Heart right ventricle (tissue), 16 donors: ENCODE measurements at places on chromosomes 5 and 9. TPM values are rescaled to one million over a fixed set of nuclear protein-coding genes. Genes with fewer than 3 reads are reported as not detected.

Gene LRRC19
- total RNA-seq: not detected

Gene DRD1
- total RNA-seq: not detected

Gene PCDHA9
- 0.15 TPM for total RNA-seq

Gene SEMA6A
- total RNA-seq: 9.5 TPM

Gene RNF224
- total RNA-seq: not detected

Gene FNIP1
- 33.6 TPM for total RNA-seq

Gene ZNF618
- 2.5 TPM for total RNA-seq

Gene ABHD17B
- 9.6 TPM for total RNA-seq

Gene RANBP3L
- total RNA-seq: 0.57 TPM

Gene ADAMTS2
- total RNA-seq: 2.6 TPM

Gene OR1Q1
- not detected for total RNA-seq

Gene TNFSF8
- 0.75 TPM for total RNA-seq

Gene FBP2
- not detected for total RNA-seq

Gene PIP5KL1
- total RNA-seq: not detected

Gene TMED7
- 90.7 TPM for total RNA-seq

Gene ARID3C
- not detected for total RNA-seq

Gene FREM1
- total RNA-seq: 3.3 TPM

Gene CYSRT1
- not detected for total RNA-seq

Gene ATG10
- 5.7 TPM for total RNA-seq

Gene UGT3A2
- total RNA-seq: not detected

Gene PCDHB16
- 3.3 TPM for total RNA-seq
